ENCODE measurements at places on chromosomes 12 and 14. TPM values are rescaled to one million over a fixed set of nuclear protein-coding genes. Genes with fewer than 3 reads are reported as not detected.

GRCh38 chr12:7118881-7119280 lies 9.8 kb downstream of the RBP5 start:
- DNase-seq = no peak

GRCh38 chr12:53480491-53481442 lies 18.5 kb downstream of the MAP3K12 start:
- no peak for DNase-seq

Gene FIGNL2
- 0.33 TPM for polyA plus RNA-seq

Gene PHETA1
- polyA plus RNA-seq = 2.5 TPM

- no peak for DNase-seq
These were observed 46.6 kb upstream of the TPH2 start for GRCh38 chr12:71892059-71892458.

GRCh38 chr14:54652605-54653052 lies 85.7 kb downstream of the SAMD4A start:
- DNase-seq = no peak

Gene PRR4
- 2.2 TPM for polyA plus RNA-seq

Gene MFAP5
- polyA plus RNA-seq = 0.20 TPM
